ENCODE measurements at places on chromosomes 2 and 18.

- DNase-seq, result no peak
Measured at GRCh38 chr18:21857871-21858270, 117.3 kb downstream of the MIB1 start.

GRCh38 chr18:33749834-33750233, 171.8 kb downstream of the ASXL3 start:
- no peak for DNase-seq

- no peak for DNase-seq
Measured at GRCh38 chr2:215140166-215140707, 1.8 kb upstream of the ABCA12 start.

- DNase-seq, result no peak
Measured at GRCh38 chr18:7116001-7116730, 1.4 kb downstream of the LAMA1 start.

DNA sequence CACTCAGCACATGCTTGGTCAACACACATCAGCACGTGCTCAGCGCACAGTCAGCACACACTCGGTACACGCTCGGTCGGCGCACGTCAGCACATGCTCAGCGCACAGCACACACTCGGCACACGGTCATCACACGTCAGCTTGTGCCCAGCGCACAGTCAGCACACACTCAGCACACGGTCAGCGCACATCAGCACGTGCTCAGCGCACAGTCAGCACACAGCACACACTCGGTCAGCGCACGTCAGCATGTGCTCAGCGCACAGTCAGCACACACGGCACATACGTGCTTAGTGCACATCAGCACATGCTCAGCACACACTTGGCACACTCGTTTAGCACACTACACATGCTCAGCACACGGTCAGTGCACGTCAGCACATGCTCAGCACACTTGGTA, 49.7 kb upstream of the NFATC1 start:
- DNase-seq, result no peak

- no peak for DNase-seq
Measured at GRCh38 chr2:209525834-209526281, 102.0 kb downstream of the MAP2 start.

Data from epithelial cell of prostate (primary cell).